ENCODE measurements at places on chromosomes 5 and 9. TPM values are rescaled to one million over a fixed set of nuclear protein-coding genes. Genes with fewer than 3 reads are reported as not detected.

Gene C5orf24
- total RNA-seq, result 21.5 TPM

Gene FAXDC2
- total RNA-seq, result 110 TPM

Gene TMEM252
- total RNA-seq, result 0.17 TPM

Gene CCDC180
- 3.1 TPM for total RNA-seq

Gene SCAI
- 5.3 TPM for total RNA-seq

- no peaks in the 10 kb centered on the region for H3K4me1 ChIP-seq
- no peak overlapping the region for H3K27ac ChIP-seq
- no peak for DNase-seq
- no peak overlapping the region for H3K4me3 ChIP-seq
Measured at GRCh38 chr5:45408067-45408466, 288.1 kb downstream of the HCN1 start.

- no peak overlapping the region for H3K27ac ChIP-seq
- peaks cover 1% of the 10 kb centered on the region for H3K4me1 ChIP-seq
- no peaks in the 10 kb centered on the region for H3K36me3 ChIP-seq
- no peak overlapping the region for H3K4me3 ChIP-seq
Measured at GRCh38 chr5:154547551-154547950, 69.5 kb upstream of the HAND1 start.

DNA sequence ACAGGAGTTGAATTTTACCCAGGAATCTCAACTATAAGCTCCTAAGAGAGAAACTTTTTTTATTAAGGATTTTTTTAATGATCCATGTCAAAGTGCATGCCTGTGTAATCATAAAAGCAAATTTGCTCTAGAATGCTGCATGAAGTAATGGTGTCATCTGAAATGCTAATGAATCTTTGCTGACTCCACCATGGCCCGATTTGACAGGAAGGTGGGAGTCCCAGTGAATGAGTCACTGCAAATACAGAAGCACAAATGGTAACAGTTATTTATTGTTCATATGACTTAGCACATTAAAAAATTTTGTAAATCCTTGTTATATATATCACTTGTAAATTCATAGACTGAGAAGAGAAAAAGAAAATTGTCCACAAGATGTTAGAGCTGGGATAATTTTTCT is 341.3 kb downstream of the RASEF start:
- no peak overlapping the region for H3K27ac ChIP-seq
- H3K36me3 ChIP-seq, result no peaks in the 10 kb centered on the region
- no peaks in the 10 kb centered on the region for H3K27me3 ChIP-seq
- DNase-seq, result no peak

DNA sequence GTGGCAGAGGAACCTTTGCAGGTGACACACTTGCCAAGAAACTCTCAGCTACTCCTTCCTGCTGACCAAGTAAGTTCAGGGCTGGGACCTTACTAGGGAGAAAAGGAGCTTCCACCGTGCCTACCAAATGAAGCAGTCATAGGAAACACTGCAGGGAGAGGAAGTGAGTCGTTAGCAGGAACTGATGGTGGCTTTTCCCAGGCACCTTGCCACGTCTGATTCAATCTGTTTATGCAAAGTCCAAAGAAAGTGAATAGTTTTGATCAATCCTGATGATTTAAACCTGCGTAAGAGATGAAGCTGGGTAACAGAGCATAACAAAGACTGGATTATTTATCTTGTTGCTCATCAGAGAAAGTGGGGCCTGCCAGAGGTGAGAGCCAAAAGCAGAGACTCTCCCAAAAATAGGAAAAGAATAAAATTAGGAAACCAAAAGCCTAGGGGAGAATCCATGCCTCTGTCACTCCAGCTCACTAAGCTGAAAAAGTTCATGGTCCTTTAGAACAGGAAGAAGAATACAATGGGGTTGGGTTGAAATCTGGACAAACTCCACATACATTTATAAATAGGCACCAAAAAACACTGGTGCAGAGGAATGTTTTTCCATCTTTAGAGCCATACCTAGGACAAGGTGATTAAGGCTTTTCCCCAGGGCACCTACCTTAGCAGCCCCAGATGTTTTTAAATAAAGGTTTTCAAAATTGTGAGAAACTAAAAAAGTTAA is 9.3 kb upstream of the PFDN1 start:
- DNase-seq, result no peak
- no peak overlapping the region for H3K4me3 ChIP-seq
- no peaks in the 10 kb centered on the region for H3K27me3 ChIP-seq
- no peaks in the 10 kb centered on the region for H3K36me3 ChIP-seq
- no peaks in the 10 kb centered on the region for H3K4me1 ChIP-seq

GRCh38 chr9:16485160-16485559 is 385.3 kb downstream of the BNC2 start:
- H3K36me3 ChIP-seq, result no peaks in the 10 kb centered on the region
- no peaks in the 10 kb centered on the region for H3K27me3 ChIP-seq

DNA sequence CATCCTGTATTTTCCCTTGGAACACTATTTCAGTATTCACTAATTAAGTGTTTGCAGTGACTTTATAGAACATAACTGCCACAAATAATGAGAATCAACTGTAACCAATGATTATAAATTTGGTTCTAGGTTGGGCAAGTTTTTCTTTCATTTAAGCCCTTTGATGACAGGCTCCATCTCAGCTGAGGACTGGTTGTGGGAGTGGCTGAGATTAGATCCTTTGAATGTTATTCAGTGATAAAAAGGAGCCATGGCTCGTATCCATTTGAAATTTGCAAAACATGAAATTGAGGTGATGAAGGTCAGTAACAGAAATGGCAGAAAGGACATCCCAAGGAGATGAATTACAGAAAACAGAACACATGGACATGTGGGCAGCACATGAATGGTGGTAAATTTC is 138.1 kb upstream of the PCA3 start:
- no peaks in the 10 kb centered on the region for H3K4me1 ChIP-seq
- H3K4me3 ChIP-seq, result no peak overlapping the region
- no peak overlapping the region for H3K27ac ChIP-seq
- H3K36me3 ChIP-seq, result no peaks in the 10 kb centered on the region
- DNase-seq, result no peak
